ENCODE measurements at places on chromosomes 4 and X.

DNA sequence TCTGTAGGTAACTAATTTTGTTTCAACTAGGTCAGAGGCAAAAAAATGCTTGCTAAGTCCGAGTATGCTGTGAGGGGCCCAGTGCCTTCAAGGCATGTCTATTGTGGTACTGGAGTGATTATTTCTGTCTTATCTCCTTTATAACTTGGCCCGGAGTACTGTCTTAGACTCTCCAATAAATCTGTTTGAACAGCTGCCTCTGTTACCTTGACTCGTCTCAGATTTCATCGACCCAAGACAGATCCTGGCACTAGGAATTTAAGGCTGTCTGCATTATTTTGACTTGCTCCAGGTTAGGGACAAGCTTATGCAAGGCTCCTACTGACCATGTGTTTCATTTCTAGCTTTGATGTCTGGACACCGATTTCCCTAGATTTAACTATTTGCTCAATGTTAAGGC lies 41.1 kb upstream of the NKAP start:
- no peak for DNase-seq

DNA sequence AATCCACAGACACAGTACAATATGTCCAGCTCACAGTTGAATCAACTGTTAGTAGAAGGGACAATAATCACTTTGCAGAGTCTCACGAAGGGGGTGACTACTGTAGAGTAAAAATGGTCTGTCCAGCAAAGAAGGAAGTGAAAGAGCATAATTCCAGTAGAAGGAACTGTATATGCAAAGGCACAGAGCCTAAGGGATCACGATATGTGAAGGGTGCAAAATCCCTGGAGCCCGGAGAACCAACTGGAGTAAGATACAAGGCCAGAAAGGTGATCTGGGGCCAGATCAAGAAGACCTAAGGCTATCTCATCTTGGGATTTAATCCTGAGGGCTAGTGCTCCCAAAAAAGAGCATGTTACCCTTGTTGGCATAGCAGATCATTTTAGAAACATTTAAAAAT lies 192.7 kb upstream of the LDB2 start:
- no peak for DNase-seq

DNA sequence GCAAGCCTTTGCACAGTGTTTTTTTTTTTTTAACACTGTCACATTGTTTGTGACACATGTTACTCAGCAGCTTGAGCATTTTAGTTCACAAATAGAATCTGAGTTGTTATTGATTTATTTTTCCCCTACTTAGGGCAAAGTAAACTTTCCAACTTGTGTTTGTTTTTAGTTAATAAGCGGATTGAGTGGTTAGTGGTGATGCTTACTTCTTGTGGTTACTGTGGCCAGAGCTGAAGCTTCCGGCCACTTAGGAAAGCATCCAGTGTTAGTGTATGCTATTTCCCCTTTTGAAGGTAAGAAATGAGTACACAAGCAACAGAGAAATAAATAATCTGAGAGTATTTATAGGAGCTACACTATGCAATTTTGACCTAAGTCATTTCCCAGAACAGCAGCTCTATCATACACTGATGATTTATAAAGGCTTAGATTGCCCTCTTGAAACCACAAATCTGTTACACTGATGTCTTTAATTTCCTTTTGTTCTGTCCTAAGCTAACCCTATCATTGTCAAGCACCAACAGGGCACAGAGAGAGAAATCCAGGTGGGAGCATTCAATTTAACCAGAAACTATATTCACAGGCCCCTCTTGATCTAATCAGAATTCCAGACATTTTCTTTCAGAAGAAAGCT lies 2464.6 kb downstream of the PCDH7 start:
- no peak for DNase-seq

GRCh38 chr4:169229571-169230028 lies 41.2 kb downstream of the SH3RF1 start:
- no peak for DNase-seq

DNA sequence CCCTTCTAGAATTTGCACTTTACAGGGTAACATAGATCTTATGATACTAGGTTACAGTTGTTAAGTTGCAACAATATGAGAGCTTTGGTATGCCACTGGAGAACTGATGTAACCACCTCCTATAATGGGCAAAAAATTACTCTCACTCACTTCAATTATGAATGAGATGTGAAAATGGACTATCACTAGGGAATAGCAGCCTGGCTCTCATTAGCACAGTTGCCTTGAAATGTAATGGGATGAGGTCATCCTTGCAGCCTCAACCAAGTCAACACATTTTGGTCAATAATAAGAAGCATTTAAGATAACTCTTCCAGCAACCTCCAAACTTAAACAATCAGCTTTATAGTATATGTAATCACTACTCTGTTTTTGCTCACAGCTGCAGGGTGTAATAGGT lies 69.4 kb downstream of the TBC1D9 start:
- DNase-seq: no peak

DNA sequence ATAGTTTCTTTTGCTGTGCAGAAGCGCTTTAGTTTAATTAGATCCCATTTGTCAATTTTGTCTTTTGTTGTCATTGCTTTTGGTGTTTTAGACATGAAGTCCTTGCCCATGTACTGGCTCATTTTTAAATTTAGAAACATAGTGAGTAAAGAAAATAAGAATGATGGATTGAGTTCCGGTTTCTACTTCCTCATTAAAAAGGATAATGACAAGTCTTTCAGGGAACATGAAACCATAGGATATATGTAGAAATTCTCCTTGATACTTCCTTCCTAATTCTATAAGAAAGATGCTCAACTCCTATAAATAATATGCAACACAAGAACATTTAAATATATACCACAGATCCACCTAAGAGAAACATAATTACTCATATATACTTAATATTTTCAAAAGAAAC lies 240.9 kb downstream of the BANK1 start:
- DNase-seq: no peak

DNA sequence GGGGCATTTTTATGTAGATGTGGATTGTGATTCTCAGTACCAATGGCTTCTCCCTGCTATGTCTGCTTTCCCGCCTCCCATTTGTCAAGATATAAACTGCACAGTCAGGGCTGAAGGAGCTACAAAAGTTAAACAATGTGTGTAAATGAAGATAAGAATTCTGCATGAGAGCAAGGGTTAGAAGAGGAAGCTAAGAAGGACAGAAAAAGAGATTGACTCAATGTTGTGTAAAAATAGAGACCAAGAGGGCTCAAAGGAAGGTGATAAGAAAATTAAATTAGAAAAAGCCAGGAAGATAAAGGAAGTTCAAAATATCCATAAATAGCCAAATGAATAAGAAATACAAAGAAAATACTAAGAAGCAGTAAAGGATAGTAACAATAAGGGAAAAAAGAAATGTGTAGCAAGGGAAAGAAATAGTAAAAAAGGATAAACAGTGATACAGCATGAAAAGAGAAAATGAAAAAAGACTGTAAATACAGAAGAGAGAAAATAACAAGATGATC lies 82.5 kb downstream of the AMELX start:
- DNase-seq: no peak

DNA sequence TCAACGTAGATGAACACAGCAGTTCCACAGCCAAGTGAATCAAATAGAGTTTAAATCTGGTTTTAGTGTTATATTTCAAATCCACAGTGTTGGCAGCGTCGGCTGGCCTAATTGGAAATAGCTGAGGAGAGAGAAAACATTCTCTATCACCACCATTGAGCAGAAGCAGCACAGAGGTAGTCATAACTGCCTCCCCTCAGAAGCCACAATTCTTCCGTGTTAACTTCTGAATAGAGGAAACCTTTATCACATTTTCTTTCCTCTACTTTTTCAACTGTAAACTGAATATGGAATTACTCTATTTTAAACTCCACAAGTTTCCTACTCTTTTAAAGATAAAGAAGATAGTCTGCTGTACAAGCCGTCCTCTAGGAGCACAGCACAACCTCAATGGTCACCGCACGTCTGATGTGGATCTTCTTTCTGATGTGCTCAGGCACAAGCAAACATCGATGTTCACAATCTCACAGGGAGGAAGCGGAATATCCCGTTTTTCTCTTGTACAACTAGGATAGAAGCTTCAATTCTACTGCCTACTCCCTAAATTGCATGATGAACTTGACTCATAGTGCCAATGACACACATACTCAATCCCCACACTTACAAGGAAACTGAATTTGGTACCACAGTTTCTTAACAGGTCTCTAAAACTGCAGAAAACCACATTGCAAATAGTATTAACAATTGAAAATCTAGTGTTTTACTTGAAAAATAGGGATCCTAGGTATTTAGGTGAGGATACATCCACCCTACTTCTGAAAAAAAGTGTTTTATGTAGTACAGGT lies 217.8 kb upstream of the ETNPPL start:
- DNase-seq: no peak

- DNase-seq: no peak
Observed at GRCh38 chr4:56086073-56086541, 137.4 kb downstream of the CEP135 start.
